PC-3 (cell line): ENCODE measurements at places on chromosomes 2 and 18. TPM values are rescaled to one million over a fixed set of nuclear protein-coding genes. Genes with fewer than 3 reads are reported as not detected.
A peak's percentile ranks its signal among the peaks of the same experiment; 100 is the strongest.

- no peaks in the 10 kb centered on the region for H3K4me1 ChIP-seq
- H3K36me3 ChIP-seq: no peaks in the 10 kb centered on the region
- H3K27me3 ChIP-seq: no peaks in the 10 kb centered on the region
- no peak overlapping the region for H3K27ac ChIP-seq
- no peak for DNase-seq
- H3K4me3 ChIP-seq: no peak overlapping the region
These were observed 42.6 kb upstream of the MAP3K20 start for GRCh38 chr2:173033084-173033483.

- H3K4me3 ChIP-seq: no peak overlapping the region
- H3K36me3 ChIP-seq: no peaks in the 10 kb centered on the region
- H3K4me1 ChIP-seq: no peaks in the 10 kb centered on the region
- no peaks in the 10 kb centered on the region for H3K27me3 ChIP-seq
- no peak for DNase-seq
- no peak overlapping the region for H3K27ac ChIP-seq
These were observed 462.4 kb upstream of the ACVR2A start for GRCh38 chr2:147382322-147382948.

- no peaks in the 10 kb centered on the region for H3K36me3 ChIP-seq
- peaks cover 35% of the 10 kb centered on the region for H3K27me3 ChIP-seq
- no peak overlapping the region for H3K27ac ChIP-seq
- H3K4me1 ChIP-seq: no peaks in the 10 kb centered on the region
- no peak for DNase-seq
These were observed 223.3 kb upstream of the ATP5MC3 start for GRCh38 chr2:175404839-175405238.

- no peaks in the 10 kb centered on the region for H3K27me3 ChIP-seq
- H3K4me1 ChIP-seq: peaks cover 43% of the 10 kb centered on the region
- no peak overlapping the region for H3K4me3 ChIP-seq
- H3K36me3 ChIP-seq: no peaks in the 10 kb centered on the region
- H3K27ac ChIP-seq: peak overlapping the region; percentile 88
- DNase-seq: no peak
These were observed 13.4 kb upstream of the CREG2 start for GRCh38 chr2:101400506-101401325.

C2orf15 gene
- total RNA-seq: 3.3 and 4.4 TPM in 2 replicates

GCG gene
- total RNA-seq: not detected in 2 replicates

FTCDNL1 gene
- total RNA-seq: 0.11 and 0.52 TPM in 2 replicates
